ENCODE measurements at places on chromosomes 5 and 9.

- ATAC-seq, result peak; percentile 45
These were observed 20.0 kb downstream of the APC start for GRCh38 chr5:112757468-112758208.

GRCh38 chr9:3261484-3261883 lies 264.3 kb downstream of the RFX3 start:
- no peak for ATAC-seq

GRCh38 chr9:15354713-15355112 lies 47.7 kb upstream of the TTC39B start:
- no peak for ATAC-seq

DNA sequence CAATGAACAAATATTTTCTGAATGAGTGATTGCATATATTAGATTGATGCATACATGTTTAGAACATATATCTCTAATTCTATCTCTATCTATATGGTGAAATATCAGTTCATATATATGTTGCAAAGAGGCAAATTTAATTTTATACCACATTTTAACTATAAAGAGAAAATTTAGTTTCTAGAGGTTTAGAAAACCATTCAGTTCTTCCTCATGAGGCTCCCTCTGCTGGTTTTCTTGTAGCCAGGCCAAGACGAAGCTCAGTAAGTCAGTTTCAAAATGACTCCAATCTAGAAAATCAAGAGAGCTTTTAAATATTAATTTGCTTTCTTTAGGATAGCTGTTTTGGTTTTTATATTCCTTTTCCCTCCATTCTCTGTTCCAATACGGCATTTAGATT lies 312.1 kb downstream of the TMEM232 start:
- no peak for ATAC-seq

DNA sequence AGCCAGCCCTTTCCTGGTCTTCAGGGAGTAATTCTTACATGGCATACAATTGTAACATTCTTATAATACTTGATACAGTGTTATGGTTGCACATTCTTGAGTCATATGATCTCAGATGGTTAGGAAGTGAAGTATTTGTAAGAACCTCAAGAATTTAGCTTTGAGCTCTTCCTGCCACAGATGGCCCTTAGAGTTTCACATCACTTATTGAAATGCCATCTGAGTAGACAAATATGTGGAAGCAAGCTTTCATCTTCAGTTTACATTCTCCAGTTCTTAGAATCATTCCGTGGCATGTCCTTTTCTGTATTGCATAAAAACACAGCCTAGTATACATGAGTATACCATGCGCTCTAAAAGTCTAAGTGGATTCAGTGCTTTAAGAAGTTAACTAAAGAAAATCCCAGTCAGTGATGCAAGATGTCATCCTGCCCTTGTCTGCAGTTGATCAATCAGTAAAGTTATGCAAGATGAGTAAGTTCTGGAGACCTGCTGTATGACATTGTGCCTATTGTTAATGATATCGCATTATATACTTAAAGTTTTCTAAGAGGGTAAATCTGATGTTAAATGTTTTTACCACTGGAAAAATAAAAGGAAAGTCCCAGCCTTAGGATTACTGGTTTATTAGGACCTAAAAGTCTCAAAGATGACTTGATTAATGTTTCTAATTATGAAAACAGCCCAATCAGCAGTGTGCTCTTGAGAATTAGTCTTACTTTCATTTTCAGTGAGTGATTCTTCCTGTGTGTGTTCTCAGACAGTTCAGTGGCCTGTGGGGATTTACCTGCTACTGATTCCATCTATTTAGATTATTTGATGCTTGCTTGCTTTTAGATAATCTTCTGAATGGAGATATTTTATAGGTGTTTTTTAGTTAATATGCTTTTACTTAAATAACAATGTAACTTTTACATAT lies 29.4 kb downstream of the RHOBTB3 start:
- peak; percentile 25 for ATAC-seq

GRCh38 chr9:90826326-90827020 lies 24.9 kb downstream of the SYK start:
- ATAC-seq, result no peak

DNA sequence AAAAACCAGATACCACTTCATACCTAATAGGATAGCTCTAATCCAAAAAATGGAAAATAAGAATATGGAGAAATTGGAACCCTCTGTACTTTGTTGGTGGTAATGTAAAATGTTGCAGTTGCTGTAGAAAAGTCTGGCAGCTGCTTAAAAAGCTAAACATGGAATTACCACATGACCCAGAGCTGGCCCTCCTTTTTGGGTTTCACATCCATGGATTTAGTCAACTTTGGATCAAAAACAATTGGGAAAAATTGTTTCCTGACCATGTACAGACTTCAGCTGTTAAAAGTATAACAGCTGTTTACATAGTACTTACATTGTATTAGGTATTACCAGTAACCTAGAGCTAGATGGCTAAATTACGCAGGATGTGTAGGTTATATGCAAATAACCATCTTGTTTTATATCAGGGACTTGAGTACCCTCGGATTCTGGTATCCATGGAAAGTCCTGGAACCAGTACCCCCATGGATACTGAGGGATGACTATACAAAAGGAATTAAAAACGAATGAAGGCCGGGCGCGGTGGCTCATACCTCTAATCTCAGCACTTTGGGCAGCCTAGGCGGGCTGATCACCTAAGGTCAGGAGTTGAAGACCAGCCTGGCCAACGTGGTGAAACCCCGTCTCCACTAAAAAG lies 15.8 kb downstream of the DNAJA1 start:
- ATAC-seq, result no peak

DNA sequence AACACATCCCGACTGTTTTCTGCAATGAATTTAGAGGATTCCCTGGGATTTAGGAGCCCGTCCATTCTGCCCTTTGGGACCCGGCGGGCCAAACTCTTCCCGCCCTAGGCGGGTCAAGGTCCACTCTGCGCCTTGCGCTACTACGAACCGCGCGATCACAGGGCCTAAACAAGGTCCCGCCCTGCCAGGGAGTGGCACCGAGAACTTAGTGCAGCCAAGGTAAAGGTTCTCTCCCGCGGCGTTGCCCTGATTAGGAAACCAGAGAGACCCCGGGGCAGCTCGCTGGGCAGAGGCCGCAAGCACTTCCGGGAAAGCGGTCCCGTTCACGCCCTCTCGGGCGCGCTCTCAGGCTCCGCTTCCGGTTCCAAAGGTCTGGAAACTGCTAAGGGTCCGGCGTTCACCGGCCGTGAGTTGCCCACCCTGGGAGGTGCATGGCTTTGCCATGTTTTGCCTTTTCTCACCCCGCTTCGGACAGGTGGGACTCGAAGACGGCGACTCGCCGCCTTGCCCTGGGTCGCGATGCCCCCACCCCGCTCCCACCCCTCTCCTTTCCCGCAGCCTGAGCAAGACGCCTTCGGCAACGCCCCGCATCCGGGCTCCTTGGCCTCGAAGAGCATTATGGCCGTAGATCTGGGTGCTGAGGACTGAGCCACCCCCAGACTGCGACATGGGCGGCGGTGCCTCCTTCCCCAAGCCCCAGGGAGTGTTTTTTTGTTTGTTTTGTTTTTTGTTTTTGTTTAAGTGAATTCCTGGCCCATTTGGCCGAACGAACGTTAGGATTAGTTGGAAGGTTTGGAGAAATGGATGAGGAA lies 23.4 kb downstream of the HNRNPK start:
- peak; percentile 87 for ATAC-seq

GRCh38 chr9:84899326-84899725 lies 229.8 kb downstream of the NTRK2 start:
- ATAC-seq, result no peak

GRCh38 chr9:71353720-71354119 lies 232.3 kb upstream of the TRPM3 start:
- ATAC-seq, result no peak

DNA sequence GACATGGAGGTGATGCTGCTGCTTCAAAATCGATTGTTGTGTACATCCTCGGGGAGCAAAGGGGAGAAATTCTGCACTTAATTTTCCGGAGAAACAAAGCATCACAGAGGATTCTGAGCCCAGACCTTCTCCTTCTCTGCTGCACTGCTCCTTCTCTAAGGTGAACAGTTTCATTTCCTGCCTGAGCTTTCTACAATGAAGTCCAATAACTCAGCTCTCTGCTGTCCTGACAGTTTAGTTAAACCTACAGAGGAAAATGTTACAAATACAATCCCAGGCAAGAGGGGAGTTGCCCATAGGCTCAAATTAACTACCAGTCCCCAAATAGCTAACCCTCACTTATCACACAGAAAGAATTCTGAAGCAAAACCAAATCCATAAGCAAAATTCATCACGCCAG lies 206.3 kb downstream of the EFNA5 start:
- ATAC-seq, result peak; percentile 35

GRCh38 chr9:129032541-129033159 lies 3.8 kb upstream of the MIGA2 start:
- ATAC-seq, result no peak

DNA sequence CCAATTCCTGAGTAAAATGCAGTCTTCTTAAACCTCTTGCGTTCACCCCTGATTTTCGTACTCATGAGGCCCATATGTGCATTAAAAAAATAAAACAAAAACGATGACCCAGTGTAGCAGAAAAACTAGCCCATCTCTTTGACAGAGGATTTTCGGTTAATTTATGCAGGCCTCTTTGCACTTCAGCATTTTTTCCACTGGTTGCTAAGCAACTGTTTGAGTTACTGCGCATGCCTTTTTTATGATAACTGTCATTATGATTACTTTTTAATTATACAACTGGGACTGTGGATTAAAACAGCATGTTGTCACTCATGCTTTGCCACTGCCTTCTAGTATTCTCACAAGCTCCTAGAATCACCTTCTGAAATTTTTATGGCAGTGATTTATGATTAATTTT lies 165.0 kb downstream of the SMARCA2 start:
- ATAC-seq, result peak; percentile 61

DNA sequence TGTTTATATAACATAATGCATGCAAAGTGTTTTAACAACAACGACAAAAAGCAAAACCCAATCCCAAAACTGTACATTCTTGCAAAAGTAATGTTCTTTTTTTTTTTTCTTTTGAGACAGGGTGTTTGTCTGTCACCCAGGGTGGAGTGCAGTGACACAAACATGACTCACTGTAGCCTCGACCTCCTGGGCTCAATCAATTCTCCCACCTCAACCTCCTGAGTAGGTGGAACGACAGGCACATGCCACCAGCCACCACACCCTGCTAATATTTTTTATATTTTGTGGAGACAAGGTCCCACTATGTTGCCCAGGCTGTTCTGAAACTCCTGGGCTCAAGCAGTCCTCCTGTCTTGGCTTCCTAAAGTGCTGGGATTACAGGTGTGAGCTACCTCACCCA lies 13.6 kb upstream of the HAVCR1 start:
- ATAC-seq, result no peak

DNA sequence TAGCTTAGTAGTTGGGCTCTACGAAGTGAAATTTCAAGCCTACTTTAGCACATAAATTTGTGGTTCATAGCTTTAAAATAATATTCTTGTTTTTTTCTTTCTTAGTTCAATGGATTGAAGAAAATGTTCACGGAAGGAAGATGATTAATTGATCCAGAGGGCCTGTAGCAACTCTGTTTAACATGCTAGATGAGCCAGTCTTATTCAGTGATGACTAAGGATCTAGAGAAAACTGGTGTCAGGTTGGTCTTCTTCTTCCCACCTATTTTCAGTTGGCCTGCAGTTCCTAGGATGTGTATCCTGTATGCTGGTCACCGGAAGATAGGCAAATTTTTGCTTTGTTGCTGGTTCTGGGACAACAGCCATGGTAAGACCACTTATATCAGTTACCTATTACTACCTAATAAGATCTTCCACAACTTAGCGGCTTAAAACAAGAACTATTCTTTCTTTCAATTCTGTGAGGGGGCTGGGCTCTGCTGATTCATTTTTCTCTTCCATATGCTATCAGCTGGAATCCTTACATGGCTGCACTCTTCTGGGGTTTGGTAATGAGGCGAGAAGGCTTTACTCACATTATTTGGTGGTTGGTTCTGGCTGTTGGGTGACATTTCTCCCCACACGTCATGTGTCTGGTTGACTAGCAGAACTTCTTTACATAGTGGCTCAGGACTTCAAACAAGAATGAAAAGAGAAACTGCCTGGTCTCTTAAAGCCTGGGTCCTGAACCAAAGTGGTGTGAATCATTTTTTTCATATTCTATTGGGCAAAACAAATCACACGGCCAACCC lies 182.7 kb upstream of the ACTBL2 start:
- no peak for ATAC-seq

DNA sequence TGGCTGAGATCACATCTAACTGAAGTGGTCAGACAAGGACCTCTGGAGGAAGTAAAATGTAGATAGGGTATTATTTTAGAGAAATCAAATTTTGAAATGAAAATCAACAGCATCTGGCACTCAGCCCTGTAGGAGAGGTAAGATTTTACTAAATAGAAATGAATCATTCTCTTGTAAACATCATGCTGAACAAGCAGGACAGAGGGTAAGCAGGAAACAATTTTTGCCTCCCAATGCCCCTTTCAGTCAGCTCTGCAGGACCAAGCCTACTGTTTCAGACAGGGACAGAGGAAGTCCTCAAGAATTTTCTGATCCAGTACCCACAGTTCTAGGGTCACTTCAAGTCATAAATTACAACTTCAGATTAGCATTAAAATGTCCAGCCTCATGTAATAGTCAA lies 190.1 kb downstream of the ESM1 start:
- ATAC-seq, result no peak

DNA sequence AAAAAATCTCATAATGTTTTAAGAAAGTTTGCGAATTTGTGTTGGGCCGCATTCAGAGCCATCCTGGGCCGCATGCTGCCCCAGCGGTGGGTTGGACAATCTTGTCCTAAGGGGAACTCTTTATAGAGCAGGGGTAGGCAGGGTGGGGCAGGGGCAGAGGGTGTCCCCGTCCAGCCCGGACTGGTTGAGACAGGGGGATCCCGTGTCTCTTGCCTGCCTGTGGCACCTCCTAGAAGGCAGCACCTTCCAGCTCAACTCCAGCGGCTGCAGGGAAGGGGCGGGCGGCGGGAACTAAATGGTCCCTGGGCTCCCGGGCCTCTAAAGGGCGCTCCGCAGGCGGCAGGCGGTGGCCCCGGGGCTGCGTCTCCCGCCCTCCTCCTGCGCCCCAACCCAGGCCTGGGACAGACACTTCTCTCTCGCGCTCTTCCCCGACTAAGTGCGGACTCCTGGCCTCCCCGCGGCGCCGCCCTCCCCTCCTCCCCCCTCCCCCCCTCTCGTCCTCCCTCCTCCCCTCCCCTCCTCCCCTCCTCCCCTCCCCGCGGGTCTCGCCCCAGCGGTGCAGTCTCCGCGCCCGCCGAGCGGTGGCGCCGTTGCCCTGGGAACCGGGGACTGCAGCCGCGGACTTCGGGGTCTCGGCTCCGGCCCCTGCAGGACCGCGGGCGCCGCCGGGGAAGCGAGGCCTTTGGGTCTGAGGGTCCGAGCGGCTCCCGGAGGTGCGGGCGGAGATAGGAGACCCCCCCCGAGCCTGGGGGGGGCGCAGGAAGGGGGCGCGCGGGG lies 132.6 kb downstream of the MRPL36 start:
- peak; percentile 78 for ATAC-seq

- no peak for ATAC-seq
These were observed 27.8 kb downstream of the DPYSL3 start for GRCh38 chr5:147481874-147482705.

- no peak for ATAC-seq
These were observed 2.3 kb upstream of the PLK2 start for GRCh38 chr5:58462154-58462553.

GRCh38 chr9:131169563-131170240 lies 44.3 kb downstream of the NUP214 start:
- ATAC-seq, result no peak

Measured in motor neuron (in vitro differentiated cells).